ENCODE measurements at places on chromosomes 6 and 20.

GRCh38 chr20:51404297-51405060, 138.0 kb downstream of the NFATC2 start:
- DNase-seq = peak; percentile 85

DNA sequence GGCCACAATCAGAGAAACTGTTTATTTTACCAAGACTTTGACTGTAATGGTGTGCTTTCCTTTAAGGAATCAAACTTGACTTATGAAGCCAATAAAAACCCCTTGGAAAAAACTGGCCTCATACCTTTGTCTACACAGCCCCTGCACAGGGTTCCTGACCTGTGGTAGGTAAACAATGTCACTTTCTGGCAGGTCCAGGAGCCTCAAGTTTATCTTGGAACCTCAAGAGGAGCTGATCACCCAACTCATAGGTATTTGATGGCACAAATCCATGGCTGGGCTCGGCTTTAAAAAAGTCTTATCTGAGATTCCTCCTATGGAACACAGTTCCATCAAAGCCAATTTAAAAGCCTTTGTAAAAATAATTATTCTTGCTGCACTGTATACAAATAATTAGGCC, 61.0 kb downstream of the AGPAT4 start:
- DNase-seq = no peak

- no peak for DNase-seq
These were observed 195.7 kb downstream of the FARS2 start for GRCh38 chr6:5457041-5457440.

- DNase-seq = no peak
These were observed 9.4 kb downstream of the TGIF2 start for GRCh38 chr20:36582821-36583220.

GRCh38 chr6:43016943-43017334, 2.9 kb downstream of the KLHDC3 start:
- no peak for DNase-seq

DNA sequence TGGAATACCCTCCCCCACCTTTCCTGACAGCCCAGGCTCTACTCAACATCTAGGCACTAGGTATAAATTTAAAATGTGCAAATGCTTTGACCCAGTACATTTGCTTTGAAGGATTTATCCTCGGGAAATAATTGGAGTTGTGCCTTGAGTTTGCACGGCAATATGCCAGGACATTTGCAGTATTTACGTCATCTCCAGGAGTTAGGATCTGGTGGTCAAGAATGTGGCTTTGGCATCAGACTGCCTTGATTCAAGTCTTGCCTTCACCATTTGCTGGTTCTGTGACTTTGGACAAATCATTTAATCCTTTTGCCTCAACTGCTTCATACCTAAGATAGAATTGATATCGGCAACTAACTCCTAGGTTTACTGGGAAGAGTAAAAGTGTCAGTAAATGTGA, 169.6 kb downstream of the PLCB1 start:
- no peak for DNase-seq

Data from activated T-helper 1 cell treated with anti-CD3 and anti-CD28 coated beads, Interleukin-2, amount 50 U/mL, for 16 hours (primary cell).